Lower lobe of right lung (tissue), 2 donors: ENCODE measurements at places on chromosomes 7 and 10. TPM values are rescaled to one million over a fixed set of nuclear protein-coding genes. Genes with fewer than 3 reads are reported as not detected.

Gene LDB1
- total RNA-seq = 58.0 TPM

Gene STEAP1B
- total RNA-seq = 1.5 TPM

Gene AKR1C8
- total RNA-seq = 0.83 TPM

Gene PDIA4
- total RNA-seq = 123 TPM

Gene CRYGN
- total RNA-seq = not detected

Gene CLRN3
- total RNA-seq = not detected

Gene LFNG
- total RNA-seq = 42.6 TPM

DNA sequence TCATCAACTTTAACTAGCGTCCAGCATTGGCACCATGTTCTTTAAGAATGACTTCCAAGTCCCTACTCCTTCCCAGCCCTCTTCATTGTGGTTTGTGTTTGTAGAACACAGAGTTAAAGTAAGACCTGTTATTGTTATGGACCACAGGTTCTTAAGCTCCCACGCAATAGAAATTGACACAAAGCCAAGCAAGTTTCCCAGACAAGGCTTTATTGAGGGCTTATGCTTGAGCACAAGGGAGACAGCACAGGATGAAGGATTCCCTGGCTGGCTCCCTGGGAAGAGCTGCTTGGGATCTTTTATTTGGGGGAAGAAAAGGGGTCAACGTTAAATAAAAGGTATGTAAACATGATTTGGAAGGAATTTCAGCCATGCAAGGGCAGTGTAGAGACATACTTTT lies 44.3 kb upstream of the PRKCQ start:
- no peaks in the 10 kb centered on the region for H3K27me3 ChIP-seq
- DNase-seq = no peak
- H3K27ac ChIP-seq = no peak overlapping the region
- no peaks in the 10 kb centered on the region for H3K36me3 ChIP-seq

DNA sequence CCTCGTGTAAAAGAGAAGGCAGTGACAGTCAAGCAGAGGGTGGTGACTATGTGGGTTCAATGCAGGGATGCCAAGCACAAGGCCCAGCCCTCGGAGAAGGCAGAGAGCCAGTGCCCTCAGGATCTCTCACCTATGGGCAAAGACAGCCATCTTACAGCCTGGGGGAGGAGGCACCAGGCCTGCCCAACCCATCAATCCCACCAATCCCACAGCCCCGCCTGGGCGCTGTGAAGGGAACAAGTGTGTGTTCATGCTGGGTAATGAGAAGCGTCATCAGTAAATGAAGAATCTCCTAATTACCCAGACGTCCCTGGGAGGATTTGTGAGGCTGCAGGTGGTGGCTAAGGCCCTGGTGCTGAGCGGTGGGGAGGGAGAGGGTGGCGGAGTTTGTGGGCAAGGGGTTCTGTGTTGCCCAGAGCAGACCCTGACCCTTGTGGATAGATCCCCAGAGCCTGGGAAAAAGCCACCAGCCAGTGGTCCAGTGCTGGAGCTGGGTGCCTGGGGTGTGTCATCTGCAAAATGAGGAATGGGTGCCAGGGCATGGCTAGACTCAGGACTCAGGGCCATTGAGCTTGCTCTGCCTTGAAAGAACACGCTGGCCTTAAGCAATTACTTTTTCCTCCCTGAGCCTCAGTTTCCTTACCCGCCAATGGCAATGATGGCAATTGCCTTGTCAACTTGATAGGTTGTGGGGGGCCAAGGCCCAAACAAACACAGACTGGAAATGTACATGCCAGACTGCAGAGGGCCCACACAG lies 128.1 kb upstream of the UNC5B start:
- no peak overlapping the region for H3K4me3 ChIP-seq
- no peak overlapping the region for H3K27ac ChIP-seq
- H3K36me3 ChIP-seq = no peaks in the 10 kb centered on the region
- H3K27me3 ChIP-seq = peaks cover 4% of the 10 kb centered on the region

DNA sequence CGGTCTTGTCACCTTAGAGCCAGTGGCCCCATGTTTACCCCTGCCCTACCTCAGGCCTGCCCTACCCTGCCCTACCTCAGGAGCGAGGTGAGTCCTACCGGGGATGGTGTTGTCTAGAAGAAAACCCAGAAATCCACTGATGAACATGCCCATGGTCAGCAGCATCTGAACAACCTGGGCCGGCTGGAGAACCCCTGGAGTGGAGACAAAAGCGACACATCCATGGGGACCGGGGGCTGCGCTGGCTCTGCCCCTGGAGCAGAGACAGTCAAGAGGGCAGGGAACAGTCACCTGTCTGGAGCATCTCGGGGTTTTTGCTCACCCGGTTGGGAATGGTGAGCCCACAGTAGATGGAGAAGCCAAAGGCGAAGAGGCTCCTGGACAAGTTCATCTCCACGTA lies 36.3 kb downstream of the STRA8 start:
- no peak overlapping the region for H3K4me3 ChIP-seq
- H3K27me3 ChIP-seq = no peaks in the 10 kb centered on the region
- H3K27ac ChIP-seq = no peak overlapping the region
- H3K36me3 ChIP-seq = no peaks in the 10 kb centered on the region

DNA sequence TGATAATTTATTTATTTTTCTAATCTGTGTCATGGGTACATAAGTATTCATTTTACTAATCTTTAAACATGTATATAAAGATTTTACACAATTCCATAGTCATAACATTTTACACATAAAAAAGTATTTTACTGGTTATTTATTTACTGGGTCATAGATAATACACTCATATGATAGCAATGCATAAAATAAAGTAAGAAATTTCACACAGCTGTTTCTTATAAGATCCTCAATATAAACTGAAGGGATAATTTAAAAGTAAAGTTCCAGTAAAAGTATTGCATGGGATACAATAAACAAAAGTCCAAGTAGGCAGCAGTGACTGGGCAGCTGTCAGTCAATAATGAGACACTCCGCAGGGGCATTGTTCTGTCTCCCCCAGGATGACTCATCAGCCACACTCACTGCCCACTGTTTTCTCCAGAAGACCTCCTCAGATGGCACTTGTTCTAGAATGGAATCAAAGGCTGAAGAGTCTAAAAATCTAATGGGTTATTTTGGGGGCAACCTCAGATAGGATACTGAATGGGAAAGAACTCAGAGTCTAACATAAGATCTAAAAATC lies 32.7 kb downstream of the DPY19L1 start:
- H3K27me3 ChIP-seq = no peaks in the 10 kb centered on the region
- no peaks in the 10 kb centered on the region for H3K36me3 ChIP-seq
- H3K27ac ChIP-seq = no peak overlapping the region
- DNase-seq = no peak
- no peak overlapping the region for H3K4me3 ChIP-seq

DNA sequence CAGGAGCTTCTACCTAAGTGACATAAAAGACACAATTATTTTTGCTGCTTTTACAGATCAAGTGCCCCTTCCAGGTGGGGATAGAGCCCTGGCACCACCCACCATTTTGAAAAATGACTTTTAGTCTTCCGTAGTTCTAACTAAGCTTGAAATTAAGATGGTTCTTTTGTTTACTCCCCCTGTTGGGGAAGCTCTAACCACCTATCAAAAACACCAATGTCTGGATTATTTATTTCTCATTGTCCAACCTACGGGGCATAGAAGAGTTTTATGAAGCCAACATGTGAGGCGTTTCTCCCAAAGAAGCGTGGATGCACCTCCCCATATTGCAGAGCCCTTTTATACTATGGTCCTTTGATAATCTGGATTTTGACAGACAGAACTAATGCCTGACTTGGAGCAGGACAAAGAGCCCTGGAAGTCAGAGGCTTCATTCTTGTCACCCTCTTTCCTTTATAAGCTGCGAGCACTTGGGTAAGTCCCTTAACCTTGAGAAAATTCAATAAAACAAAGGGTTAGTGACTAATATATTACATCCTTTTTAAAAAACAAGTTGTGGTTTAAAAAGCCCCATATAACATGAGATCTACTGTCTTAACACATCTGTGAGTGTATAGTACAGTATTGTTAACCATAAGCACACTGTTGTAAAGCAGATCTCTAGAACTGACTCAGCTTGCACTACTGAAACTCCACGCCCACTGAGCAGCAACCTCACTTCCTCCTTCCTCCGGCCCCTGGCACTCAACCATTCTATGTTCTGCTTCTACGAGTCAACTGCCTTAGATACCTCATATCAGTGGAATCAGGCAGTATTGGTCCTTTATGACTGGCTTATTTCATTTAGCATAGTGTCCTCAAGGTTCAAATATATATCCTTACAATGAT lies 67.5 kb downstream of the ATXN7L1 start:
- no peaks in the 10 kb centered on the region for H3K36me3 ChIP-seq
- H3K4me1 ChIP-seq = peaks cover 6% of the 10 kb centered on the region
- DNase-seq = peak; percentile 63
- H3K27me3 ChIP-seq = no peaks in the 10 kb centered on the region
- no peak overlapping the region for H3K27ac ChIP-seq

DNA sequence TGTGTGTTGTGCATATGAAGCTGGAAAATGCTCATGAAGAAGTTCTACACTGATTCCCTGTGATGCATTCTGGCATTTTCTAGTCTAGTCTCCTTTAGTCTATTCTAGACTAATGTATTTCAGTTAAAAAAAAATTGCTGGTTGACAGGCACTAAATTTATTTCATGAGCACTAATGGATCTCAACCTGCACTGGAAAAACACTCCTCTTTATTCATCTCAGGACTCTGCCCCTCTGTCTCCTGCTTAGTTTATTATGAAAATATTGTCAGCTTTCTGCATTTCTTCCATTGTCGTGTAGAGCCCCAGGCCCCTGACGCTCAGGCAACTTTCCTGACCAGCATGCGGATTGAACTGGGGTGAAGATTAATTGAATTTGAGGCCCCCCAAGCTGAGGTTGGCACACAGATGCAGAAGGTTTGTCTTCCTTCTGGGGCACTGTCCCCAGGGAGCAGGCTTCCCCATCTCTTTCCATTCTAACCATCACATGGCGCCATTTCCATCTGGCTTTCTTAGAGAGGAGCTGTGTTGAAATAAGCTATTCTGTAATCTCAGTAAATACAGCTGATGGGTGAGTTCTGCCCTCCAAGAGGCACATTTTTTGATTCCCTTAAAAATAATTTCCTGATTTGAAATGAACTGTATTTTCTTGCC lies 128.7 kb downstream of the INSYN2A start:
- H3K4me3 ChIP-seq = no peak overlapping the region
- H3K27me3 ChIP-seq = no peaks in the 10 kb centered on the region
- no peak for DNase-seq

GRCh38 chr7:77684030-77684429 lies 12.2 kb upstream of the RSBN1L start:
- DNase-seq = no peak
- H3K4me1 ChIP-seq = peaks cover 33% of the 10 kb centered on the region
- H3K36me3 ChIP-seq = peaks cover 15% of the 10 kb centered on the region
- H3K27ac ChIP-seq = peak overlapping the region; percentile 73
- no peaks in the 10 kb centered on the region for H3K27me3 ChIP-seq
- no peak overlapping the region for H3K4me3 ChIP-seq

DNA sequence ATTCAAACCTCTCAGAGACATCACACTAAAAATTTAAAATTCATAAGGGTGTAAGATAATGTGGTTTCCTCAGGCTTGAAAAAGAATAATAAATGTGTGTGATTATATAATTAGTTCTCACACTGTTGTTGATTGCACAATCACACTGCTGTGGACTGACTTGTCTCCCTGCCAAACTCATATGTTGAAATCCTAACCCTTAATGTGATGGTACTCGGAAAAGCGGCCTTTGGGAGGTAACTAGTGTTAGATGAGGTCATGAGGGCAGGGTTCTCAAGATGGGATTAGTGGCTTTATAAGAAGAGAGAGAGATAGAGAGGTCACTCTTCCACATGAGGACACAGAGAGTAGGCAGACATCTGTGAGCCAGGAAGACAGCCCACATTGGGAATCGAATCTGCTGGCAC lies 128.5 kb upstream of the COL1A2 start:
- no peak overlapping the region for H3K27ac ChIP-seq
- no peak for DNase-seq
- H3K36me3 ChIP-seq = no peaks in the 10 kb centered on the region
- H3K27me3 ChIP-seq = no peaks in the 10 kb centered on the region
- no peak overlapping the region for H3K4me3 ChIP-seq
- H3K4me1 ChIP-seq = peaks cover 4% of the 10 kb centered on the region

DNA sequence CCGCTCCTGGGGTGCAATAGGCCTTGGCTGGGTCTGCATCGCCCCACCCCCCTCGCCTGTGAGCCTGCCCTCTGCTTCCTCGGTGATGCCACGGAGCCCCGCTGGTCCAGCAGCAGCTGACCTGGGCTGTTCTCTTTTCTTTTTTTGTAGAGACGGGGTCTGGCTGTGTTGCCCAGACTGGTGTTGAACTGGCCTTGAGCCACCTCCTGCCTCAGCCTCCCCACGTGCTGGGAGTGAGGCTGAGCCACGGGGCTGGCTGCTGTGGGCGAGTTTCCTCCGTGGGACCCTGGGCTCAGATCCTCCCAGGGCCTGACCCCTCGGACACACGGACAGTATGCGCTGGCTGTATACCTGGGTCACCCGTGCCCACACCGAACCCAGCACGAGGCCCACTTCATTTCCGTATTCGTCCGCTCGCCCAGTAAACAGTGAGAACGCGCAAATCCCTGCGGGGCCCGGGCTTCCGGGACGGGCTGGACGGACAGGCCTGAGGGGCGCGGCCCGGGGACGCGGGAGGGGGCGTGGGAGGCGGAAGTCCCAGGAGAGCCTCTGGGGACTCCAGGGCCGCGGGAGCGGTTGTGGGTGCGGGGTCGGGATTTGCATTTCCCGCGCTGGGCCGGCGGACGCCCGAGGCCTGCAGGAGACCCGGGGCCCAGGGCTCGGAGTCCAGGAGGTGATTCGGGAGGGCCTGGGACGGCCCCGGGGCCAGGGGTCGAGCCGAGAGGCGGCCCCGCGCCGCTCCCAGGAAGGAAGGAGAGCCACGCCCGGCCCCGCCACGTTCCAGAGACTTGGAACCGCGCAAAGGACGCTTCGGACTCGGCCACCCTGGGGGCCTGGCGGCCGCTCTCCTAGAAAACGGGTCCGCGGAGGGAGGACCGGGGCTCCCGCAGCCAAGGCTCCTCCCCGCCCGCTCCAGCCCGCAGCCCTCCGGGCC lies 57.7 kb upstream of the DNAJB6 start:
- no peaks in the 10 kb centered on the region for H3K36me3 ChIP-seq
- peaks cover 11% of the 10 kb centered on the region for H3K27me3 ChIP-seq
- H3K27ac ChIP-seq = peak overlapping the region; percentile 65
- peaks cover 22% of the 10 kb centered on the region for H3K4me1 ChIP-seq

GRCh38 chr10:35523670-35524225 lies 81.4 kb upstream of the GJD4 start:
- no peak overlapping the region for H3K4me3 ChIP-seq
- no peaks in the 10 kb centered on the region for H3K36me3 ChIP-seq
- no peak for DNase-seq
- H3K27me3 ChIP-seq = no peaks in the 10 kb centered on the region

- no peak overlapping the region for H3K27ac ChIP-seq
- H3K27me3 ChIP-seq = peaks cover 5% of the 10 kb centered on the region
- no peak for DNase-seq
- H3K4me3 ChIP-seq = no peak overlapping the region
- H3K36me3 ChIP-seq = no peaks in the 10 kb centered on the region
Measured at GRCh38 chr10:50929670-50930069, 44.2 kb upstream of the A1CF start.

- no peak for DNase-seq
- no peaks in the 10 kb centered on the region for H3K36me3 ChIP-seq
- no peaks in the 10 kb centered on the region for H3K4me1 ChIP-seq
- no peaks in the 10 kb centered on the region for H3K27me3 ChIP-seq
- H3K4me3 ChIP-seq = no peak overlapping the region
Measured at GRCh38 chr7:33646891-33647391, 258.4 kb upstream of the BMPER start.
